Esophagus mucosa (tissue), 1 donor: ENCODE measurements at places on chromosomes 6 and 20. TPM values are rescaled to one million over a fixed set of nuclear protein-coding genes. Genes with fewer than 3 reads are reported as not detected.

The ANGPT4 gene
- total RNA-seq = 0.08 TPM

The TDP2 gene
- 16.1 TPM for total RNA-seq

The PRICKLE4 gene
- total RNA-seq = 2.2 TPM

The HSPA1L gene
- 0.44 TPM for total RNA-seq

The DYNLT2 gene
- 0.84 TPM for total RNA-seq

The BACH2 gene
- 0.76 TPM for total RNA-seq

The APCDD1L gene
- total RNA-seq = 0.16 TPM

The FUCA2 gene
- total RNA-seq = 20.1 TPM

The BYSL gene
- total RNA-seq = 16.2 TPM

The SLC17A3 gene
- total RNA-seq = not detected

The OPN5 gene
- not detected for total RNA-seq

The PSMG4 gene
- 19.6 TPM for total RNA-seq

The FAM217A gene
- total RNA-seq = not detected

The KIF13A gene
- total RNA-seq = 16.5 TPM

The TNFRSF21 gene
- total RNA-seq = 64.6 TPM

The TNXB gene
- 7.6 TPM for total RNA-seq

The BFSP1 gene
- 1.3 TPM for total RNA-seq

The PKHD1 gene
- total RNA-seq = 0.04 TPM

The ALDH5A1 gene
- 13.4 TPM for total RNA-seq

The MAN1A1 gene
- 4.9 TPM for total RNA-seq

The SLC35D3 gene
- total RNA-seq = not detected

The ENPP5 gene
- 0.44 TPM for total RNA-seq

The GFRAL gene
- not detected for total RNA-seq
